ENCODE measurements at places on chromosomes 6 and 20.

- DNase-seq, result no peak
These were observed 6.6 kb upstream of the BPIFB4 start for GRCh38 chr20:33072813-33073212.

DNA sequence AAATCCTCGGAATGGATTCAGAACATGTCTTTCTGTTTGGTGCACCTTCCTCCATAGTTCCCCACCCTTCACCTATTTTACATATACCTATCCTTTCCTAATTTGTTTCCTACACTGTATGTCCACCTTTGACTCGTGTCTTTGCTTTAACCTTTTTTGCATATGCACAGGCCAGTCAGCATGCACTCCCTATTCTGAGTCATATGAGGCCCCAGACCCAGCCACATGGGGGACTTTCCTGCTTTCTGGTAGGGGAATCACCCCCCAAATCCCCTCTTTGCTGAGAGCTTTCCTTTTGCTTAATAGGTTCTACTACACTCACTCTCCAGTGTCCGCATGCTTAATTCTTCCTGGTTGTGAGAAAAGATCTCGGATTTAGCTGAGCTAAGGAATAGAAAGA, 393.8 kb upstream of the IMPG1 start:
- no peak for DNase-seq

DNA sequence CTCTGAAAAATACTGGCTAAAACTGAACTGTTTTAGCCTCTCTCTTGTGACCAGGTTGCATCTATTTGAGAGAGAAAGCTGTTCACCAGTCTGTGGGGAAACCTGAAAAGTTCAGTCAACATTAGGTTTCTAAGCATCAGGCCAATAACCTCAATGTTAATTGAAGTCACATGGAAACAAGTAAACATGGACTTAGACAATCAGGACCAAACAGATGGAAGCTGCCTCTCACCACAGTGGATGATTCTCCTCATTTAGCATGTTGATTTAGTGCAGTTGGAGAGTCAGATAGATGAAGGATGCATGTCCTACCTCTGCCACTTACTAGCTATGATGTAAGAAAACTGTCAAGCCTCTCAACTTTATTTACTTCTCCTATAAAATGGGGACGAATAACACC, 18.2 kb downstream of the SCGN start:
- DNase-seq, result no peak

DNA sequence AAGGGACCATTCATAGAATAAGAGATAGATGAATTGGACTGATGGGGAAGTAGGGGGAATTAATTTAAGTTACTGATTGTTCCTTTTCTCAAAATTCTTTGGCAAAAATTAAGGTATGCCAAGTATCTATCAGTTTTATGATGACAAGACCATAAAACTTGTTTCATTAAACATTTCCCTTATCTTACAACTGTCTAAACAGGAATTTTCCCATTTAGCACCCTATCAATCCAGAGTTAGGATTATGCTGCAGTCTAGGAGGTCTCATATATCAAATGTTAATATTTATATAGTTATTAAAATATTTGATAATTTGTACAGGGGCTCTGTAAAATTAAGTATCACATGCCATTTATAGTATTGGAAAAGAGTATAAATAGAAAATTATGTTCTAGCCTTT, 51.5 kb upstream of the ARID1B start:
- no peak for DNase-seq

DNA sequence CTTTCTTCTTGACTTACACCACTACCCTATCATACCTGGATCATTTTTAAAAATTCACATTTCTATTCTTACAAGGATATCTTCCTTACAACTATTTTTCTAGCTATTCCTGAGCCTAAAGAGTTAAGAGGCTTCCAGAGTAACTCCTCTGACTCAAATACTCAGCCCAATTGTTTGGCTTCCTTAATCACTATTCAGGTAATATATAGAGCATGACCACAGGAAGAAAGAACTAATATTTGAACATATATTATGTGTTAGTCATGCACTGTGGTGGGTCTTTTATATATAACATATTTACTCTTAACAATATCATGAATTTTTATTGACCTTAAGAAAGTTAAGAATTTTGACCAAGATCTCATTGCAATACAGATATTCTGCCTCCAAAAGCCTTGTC, 42.0 kb upstream of the ID4 start:
- DNase-seq, result no peak

DNA sequence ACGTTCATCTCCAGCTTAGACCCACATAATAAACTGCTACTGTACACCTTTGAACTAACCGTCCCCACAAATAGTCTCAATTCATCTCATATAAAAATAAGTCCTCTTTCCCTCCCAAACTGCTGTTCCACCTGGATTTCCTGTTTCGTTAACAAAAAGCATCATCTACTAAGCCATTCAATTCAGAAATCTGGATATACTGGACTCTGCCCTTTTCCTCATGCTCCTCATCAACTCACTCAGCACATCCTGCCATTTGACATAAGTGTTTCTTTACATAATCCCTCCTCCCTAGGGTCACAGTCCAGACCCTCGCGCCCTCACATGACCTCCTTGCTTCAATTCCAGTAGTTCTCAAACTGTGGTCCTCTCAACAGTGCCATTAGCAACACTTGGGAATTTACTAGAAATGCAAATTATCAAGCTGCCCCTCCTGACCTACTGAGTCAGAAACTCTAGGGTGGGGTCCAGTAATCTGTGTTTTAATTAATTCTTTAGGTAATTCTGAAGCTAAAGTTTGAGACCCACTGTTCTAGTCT, 4.5 kb downstream of the MKKS start:
- DNase-seq, result no peak

DNA sequence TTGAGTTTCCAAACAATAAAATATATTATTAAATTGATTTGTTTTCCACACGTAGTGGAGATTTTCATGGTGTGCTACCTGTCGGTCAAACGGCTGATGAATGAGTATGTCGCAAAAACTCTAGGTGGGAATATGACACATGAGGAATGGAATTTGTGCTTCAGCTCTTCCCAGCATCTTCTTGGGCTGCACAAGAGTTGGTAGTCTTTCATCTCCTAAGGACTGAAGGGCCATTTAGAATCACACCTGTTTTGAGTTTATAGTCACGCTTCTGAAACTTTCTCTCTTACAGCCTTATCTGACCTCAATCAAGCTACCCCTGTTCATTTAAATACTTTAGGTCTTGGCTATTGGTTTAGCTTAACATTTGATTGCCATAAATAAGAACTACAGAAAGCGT, 157.7 kb upstream of the AKAP12 start:
- DNase-seq, result no peak

DNA sequence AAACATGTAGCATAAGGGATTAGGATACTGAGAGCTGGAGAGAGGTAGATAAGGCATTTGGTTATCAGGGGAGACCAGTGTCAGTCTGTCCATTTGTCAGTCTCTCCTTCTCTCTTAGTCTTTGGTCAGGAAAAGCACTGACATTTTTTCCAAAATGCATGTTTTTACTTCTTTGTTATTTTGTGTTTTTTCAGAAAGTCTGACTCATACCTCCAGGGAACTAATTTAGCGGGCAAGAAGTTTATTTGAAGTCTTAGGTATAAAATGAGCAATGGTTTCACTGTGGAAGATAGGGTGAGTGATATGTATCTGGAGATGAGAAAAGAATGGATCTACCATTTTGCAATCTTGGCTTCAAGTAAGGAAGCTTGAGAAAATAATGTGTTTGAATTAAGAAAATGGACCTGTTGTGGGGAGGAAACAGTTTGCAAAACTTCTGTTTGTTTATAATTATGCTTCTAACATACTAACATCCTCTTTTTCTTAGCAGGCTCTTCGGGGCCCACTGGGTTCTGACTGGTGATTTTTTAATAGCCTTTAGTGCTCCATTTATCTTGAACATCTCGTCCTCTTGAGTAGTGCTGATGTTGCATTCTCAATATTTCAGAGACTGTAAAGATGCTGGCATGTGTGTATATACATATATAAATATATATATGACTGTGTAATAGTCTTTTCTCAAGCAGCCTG, 66.9 kb upstream of the FABP7 start:
- DNase-seq, result no peak

GRCh38 chr6:52724406-52725121, 38.7 kb downstream of the GSTA2 start:
- DNase-seq, result peak; percentile 84

- no peak for DNase-seq
These were observed 128.0 kb downstream of the INSM1 start for GRCh38 chr20:20495729-20496503.

DNA sequence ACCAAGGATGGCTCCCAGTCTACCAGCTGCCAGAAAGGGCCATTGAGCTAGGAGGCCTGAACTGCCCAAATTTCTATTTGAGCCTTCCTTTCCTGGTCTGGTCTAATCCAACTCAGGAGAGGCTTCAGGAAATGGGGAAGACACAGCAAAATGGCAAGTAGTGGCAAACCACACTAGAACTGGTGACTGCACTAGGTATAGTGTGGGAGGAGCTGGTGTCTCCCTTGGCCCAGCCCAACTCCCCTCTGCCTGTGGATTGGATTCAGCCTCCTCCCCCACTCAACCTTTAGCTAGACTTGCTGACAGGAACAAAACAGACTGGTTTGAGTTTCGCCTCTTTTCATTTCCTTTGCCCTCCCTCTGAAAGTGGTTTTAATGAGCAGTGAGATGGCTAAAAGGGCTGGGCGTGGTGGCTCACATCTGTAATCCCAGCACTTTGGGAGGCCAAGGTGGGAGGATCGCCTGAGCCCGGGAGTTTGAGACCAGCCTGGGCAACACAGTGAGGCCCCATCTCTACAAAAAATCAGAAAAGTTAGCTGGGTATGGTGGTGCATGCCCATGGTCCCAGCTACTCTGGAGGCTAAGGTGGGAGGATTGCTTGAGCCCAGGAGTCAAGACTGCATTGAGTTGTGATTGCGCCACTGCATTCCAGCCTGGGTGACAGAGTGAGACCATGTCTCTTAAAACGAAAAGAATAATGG, 17.5 kb downstream of the MRPS18A start:
- no peak for DNase-seq

- no peak for DNase-seq
These were observed 41.2 kb downstream of the LRFN2 start for GRCh38 chr6:40545954-40546353.

DNA sequence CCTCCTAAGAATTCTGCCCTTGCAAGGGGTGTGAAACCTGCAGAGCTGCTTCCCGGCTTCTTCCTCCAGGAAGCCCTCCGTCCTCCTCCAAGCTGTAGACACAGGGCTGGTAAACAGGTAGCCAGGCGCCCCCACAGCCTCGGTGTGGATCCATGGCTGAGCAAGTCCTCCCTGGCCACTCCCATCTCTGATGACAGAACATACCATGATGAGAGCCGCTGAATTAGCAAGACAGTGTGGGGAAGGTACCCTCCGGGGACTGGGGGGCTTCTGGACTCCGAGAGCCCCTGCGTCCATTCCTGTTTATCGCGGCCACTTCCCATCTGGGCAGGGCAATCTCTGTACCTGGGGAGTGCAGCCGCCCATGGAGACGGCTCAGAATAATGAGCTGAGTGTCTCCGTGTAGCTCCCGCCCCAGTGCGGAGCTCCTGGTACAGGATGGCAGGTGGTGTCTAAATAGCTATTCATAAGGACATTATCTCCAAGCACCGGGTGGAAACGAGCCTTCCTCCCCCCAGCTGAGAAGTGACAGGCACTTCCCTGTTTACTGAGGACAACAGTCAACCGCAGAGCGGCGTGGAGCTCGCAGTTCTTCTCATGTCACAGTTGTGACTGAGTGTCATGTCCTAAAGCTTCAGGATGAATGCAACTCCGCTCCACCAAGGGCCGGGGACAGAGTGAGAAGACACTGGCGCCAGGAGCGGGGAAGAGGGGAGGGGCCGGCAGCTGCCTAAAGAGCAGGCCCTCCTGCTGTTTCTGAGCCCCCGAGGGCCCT, 22.7 kb upstream of the NTSR1 start:
- no peak for DNase-seq

GRCh38 chr20:38091441-38092216, 58.1 kb downstream of the RPRD1B start:
- no peak for DNase-seq

DNA sequence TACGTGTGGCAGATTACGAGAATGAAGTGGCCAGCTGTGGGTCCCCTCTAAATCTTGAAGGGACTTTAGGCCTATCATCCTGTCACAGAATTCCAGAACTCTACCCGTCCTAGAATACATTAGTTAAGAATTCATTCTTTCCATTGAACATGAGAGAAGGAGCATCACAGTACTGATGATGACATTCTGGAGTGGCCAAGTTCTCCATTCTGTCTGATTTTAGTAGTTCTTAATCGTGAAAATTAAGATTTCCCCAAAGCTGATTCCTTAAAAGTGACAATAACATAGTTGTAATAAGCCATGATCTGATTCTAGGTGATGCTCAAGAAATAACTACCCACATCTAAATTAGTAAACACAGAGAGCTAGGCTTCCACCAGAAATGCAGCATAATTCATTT, 35.0 kb upstream of the RIN2 start:
- no peak for DNase-seq

DNA sequence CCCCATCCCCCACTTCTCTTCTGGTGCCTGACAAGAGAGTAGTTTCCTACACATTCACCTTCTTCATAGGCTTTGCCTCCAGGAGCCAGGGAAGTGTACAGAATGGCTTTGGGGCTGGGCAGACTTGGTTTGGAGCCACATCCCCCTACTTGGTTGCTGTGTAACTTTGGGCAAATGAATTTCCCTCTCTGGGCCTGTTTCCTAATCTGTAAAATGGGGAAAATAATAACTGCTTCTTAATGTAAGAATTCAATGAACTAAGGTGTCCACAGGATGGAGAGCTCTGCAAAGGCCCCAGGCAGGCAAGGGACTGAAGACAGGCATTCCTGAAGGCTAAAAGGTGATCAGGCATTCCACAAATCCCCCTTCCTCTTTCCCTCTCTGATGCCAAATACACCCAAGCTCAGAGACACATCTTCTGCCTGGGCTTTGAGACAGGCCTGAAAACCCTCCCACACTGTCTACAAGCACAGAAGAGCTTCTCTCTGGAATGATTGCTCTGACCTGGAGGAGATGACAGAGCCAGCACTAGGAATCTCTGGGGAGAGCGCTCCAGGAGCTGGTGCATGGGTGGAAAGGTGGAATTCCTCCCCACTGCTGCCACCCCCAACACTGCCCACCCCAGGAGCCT, 6.9 kb upstream of the C20orf203 start:
- no peak for DNase-seq

DNA sequence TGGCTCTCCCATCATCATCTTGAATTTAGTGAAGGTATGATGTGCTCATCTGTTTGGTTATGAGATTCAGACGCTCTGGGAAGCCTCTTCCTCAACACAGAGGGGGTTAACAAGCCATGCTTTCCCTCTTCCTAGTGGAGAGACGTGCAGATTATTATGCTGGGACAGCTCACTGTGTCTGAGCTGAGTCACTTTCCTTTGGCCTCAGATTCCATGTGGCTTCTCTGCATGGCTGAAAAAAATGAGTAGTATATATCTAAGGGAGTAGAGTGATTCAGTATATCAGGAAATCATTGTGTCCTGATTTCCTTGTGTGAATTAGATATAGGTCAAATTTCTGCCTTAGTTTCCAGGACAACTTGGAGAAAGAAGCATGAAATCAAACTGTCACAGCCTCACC, 52.6 kb downstream of the FIG4 start:
- DNase-seq, result peak; percentile 80

GRCh38 chr6:163083141-163083540, 331.4 kb upstream of the QKI start:
- DNase-seq, result no peak

- DNase-seq, result peak; percentile 84
These were observed 44.1 kb downstream of the DPPA5 start for GRCh38 chr6:73309785-73310502.

Measured in Daoy (cell line).